Activated CD4-positive, alpha-beta memory T cell treated with anti-CD3 and anti-CD28 coated beads, Interleukin-2, amount 10 ng/mL, durations not matched to agents 7 days and 5 days (primary cell): ENCODE measurements at places on chromosomes 3 and 15. TPM values are rescaled to one million over a fixed set of nuclear protein-coding genes. Genes with fewer than 3 reads are reported as not detected.

DNA sequence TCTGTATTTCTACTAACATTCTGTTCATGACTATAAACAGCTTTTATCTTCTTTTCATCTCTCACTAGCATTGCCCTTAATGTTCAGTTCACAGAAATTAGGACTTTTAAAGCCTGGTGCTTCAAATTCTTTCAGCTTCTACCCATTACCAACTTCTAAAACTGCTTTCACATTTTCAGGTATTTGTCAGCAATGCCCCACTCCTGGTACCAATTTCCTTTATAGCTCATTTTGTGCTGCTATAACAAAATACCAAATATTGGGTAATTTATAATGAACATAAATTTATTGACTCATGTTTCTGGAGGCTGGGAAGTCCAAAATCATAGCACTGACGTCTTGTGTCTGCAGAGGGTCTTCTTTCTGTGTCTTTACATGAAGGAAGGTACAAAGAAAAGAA is 753.1 kb upstream of the CCDC54 start:
- no peak for DNase-seq
- H3K4me3 ChIP-seq = no peak overlapping the region
- H3K4me1 ChIP-seq = no peaks in the 10 kb centered on the region
- H3K36me3 ChIP-seq = peaks cover 3% of the 10 kb centered on the region
- H3K27ac ChIP-seq = no peak overlapping the region

DNA sequence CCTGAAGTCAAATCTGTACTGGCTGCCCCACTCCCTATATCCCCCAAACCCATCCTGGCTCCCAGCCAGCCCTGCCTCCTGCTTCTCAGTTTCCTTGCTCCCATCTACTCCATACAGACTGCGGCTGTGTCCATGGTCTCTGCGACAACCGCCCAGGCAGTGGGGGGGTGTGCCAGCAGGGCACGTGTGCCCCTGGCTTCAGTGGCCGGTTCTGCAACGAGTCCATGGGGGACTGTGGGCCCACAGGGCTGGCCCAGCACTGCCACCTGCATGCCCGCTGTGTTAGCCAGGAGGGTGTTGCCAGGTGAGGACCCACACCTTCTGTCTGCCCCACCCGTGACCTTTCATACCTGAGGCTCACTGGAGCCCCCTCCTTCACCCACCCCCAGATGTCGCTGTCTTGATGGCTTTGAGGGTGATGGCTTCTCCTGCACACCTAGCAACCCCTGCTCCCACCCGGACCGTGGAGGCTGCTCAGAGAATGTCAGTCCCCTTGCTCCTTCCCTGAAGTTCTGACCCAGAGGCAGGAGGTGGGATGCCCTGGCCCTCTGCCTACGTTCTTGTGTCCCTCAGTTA is 14.7 kb downstream of the STAB1 start:
- no peaks in the 10 kb centered on the region for H3K27me3 ChIP-seq
- no peak overlapping the region for H3K27ac ChIP-seq
- H3K4me3 ChIP-seq = no peak overlapping the region
- H3K4me1 ChIP-seq = no peaks in the 10 kb centered on the region
- H3K36me3 ChIP-seq = no peaks in the 10 kb centered on the region

DNA sequence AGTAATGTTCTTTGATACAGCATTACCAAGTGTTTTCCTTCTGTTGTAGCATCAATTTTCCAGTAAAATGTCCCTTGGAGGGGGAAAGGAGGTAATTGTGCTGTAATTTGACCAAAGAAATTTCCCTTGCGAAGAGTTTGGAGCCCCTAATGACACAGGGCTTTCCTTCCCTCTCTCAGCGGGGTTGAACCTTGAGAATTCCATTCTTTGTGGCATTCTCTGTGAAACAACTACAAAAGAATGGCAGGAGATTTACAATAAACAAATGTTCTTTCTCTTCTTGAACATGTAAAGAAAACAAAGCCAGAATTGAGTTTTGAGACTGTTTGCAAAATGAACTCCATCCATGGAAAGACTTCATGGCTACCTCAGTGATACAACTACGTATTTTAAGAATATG is 53.4 kb downstream of the SIDT1 start:
- no peaks in the 10 kb centered on the region for H3K27me3 ChIP-seq
- DNase-seq = no peak
- H3K27ac ChIP-seq = no peak overlapping the region

DNA sequence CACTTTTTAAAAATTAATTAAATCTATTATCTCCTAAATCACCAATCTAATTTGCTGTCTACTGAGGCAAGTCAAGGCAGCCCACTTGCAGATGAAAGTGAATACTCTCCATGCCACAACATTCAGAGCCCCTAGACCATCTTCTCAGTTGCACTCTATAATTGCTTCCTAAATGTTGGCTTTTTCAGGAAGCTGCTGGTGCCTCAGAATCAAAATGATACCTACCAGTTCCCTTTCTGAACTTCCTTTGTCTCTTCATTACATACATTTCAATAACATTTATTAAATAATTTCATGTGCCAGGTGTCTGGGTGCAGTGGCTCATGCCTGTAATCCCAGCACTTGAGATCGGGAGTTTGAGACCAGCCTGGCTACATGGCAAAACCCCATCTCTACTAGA is 124.1 kb downstream of the SERPINI1 start:
- no peaks in the 10 kb centered on the region for H3K4me1 ChIP-seq
- no peaks in the 10 kb centered on the region for H3K27me3 ChIP-seq
- H3K4me3 ChIP-seq = no peak overlapping the region
- DNase-seq = no peak

Gene KY
- total RNA-seq = not detected

Gene PAQR5
- not detected for total RNA-seq

DNA sequence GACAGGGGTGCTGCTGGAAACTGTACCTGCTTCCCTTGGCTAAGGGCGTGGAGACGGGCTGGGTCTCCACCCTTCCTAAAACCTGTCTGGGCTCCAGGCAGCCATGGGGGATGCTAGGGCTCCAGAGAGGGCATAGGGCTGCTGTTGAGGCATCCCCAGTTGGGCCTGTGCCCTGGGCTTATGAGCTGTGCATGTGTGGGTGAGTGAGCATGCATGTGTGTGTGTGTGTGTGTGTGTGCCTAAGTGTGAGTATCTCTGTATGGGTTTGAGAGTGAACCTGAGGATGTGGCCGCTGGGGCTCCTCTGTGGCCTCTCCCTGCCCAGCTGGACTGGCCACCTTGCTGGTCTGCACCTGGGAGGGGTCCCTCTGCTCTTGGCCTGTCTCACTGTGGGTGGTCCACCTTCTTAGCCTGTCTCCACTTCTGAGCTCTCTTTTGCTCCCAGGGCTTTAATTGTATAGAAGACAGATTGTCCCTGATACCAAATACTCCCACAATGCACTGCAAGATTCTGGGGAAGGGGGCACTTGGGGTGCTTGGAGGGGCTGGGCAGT is 11.9 kb upstream of the TMEM115 start:
- DNase-seq = no peak
- H3K27ac ChIP-seq = no peak overlapping the region
- no peak overlapping the region for H3K4me3 ChIP-seq
- no peaks in the 10 kb centered on the region for H3K4me1 ChIP-seq
- no peaks in the 10 kb centered on the region for H3K36me3 ChIP-seq

GRCh38 chr3:146543461-146544001 is 876 bp downstream of the PLSCR1 start:
- H3K4me1 ChIP-seq = peaks cover 72% of the 10 kb centered on the region
- no peak for DNase-seq
- peak overlapping the region; percentile 94 for H3K27ac ChIP-seq
- H3K36me3 ChIP-seq = peaks cover 54% of the 10 kb centered on the region
- no peaks in the 10 kb centered on the region for H3K27me3 ChIP-seq

Gene AAGAB
- 50.4 TPM for total RNA-seq

Gene GOLGA8Q
- total RNA-seq = 2.4 TPM

- no peak overlapping the region for H3K27ac ChIP-seq
- peaks cover 3% of the 10 kb centered on the region for H3K27me3 ChIP-seq
- no peak for DNase-seq
- H3K36me3 ChIP-seq = peaks cover 3% of the 10 kb centered on the region
- H3K4me1 ChIP-seq = peaks cover 11% of the 10 kb centered on the region
- no peak overlapping the region for H3K4me3 ChIP-seq
Measured at GRCh38 chr3:160136421-160136820, 88.8 kb upstream of the C3orf80 start.

DNA sequence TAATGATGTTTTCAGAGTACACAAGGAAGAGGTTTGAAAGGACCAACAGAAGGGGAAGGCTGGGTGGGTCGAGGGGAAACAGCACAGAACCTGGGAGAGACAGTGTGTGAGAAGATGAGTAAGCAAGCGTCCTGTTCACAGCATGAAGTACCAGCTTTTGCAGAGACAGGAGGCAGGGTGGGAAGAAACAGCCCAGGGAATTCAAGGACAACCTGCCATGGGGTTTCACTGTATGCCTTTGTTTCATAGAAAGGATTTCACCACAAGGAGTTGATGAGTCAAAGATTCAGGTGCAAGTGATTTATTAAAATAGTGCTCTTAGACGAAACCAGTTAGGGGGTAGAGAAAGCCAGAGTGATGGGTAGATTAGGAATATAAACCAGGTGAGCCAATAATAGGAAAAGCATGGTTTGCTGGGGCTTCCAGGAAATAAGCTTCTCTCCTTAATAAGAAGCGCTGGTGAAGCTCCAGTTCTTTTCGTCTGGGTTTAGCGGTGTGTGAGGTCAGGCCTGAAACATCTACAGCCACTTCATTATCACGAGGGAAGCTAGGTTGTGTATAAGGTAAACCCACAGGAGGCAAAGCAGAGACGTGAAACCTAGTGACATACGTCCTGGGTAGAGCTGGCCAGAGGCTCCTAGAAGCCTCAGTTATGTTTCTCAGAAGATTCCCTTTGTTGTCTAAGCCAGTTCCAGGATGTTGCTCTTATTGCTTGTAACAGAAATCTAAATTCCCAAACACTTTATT is 3.9 kb downstream of the HHLA2 start:
- DNase-seq = no peak
- peak overlapping the region; percentile 61 for H3K27ac ChIP-seq
- peaks cover 9% of the 10 kb centered on the region for H3K36me3 ChIP-seq
- H3K4me3 ChIP-seq = no peak overlapping the region

DNA sequence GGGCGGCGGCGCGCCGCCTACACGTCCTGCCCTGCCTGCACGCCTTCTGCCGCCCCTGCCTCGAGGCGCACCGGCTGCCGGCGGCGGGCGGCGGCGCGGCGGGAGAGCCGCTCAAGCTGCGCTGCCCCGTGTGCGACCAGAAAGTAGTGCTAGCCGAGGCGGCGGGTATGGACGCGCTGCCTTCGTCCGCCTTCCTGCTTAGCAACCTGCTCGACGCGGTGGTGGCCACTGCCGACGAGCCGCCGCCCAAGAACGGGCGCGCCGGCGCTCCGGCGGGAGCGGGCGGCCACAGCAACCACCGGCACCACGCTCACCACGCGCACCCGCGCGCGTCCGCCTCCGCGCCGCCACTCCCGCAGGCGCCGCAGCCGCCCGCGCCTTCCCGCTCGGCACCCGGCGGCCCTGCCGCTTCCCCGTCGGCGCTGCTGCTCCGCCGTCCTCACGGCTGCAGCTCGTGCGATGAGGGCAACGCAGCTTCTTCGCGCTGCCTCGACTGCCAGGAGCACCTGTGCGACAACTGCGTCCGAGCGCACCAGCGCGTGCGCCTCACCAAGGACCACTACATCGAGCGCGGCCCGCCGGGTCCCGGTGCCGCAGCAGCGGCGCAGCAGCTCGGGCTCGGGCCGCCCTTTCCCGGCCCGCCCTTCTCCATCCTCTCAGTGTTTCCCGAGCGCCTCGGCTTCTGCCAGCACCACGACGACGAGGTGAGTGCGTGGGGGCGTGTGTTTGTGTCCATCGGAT is 602 bp downstream of the TRIM71 start:
- peaks cover 30% of the 10 kb centered on the region for H3K4me1 ChIP-seq
- no peak for DNase-seq
- peaks cover 72% of the 10 kb centered on the region for H3K27me3 ChIP-seq
- H3K27ac ChIP-seq = no peak overlapping the region
- H3K4me3 ChIP-seq = peak overlapping the region; percentile 52

Gene MESP2
- not detected for total RNA-seq

DNA sequence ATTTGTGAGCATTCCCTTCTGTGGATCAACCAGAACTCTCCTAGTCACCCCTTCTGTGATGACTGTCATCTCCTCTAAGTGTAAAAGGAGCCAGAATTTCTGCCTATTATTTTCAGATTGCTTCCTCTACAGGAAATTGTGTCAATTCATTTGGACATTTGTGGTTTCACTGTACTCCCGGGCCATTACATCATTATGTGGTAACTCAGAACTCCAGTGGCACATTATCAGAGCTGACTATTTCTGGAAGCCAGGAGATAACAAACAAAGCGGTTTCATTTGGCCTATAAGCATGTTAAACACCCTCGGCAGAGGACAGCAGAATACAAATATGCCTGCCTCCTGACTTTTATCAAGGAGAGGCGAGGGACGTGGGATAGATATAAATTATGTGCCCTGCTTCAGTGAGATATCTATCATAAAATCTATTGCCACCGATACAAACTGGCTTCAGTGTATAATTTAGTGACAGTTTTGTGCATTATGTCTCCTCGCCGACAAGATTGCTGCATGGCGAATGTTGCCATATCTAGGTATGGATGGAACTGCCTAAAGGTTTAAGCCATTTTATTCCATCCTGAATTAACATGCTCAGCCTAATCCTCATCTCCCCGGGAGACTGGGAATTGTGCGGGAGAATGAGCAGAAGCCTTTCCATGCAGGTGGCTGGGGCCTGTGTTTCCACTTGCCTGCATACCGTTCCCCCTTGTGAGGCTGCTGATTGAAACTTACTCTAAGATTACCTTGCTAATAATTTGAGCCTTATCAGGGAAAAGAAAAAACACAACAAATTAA is 193.4 kb upstream of the SEMA6D start:
- H3K4me1 ChIP-seq = no peaks in the 10 kb centered on the region
- H3K27ac ChIP-seq = no peak overlapping the region
- no peak for DNase-seq

Gene SEMA5B
- total RNA-seq = not detected

GRCh38 chr15:48176112-48176511 is 2.0 kb downstream of the MYEF2 start:
- no peak overlapping the region for H3K4me3 ChIP-seq
- no peak for DNase-seq
- H3K27me3 ChIP-seq = peaks cover 13% of the 10 kb centered on the region
- peaks cover 19% of the 10 kb centered on the region for H3K4me1 ChIP-seq
- H3K36me3 ChIP-seq = peaks cover 2% of the 10 kb centered on the region

DNA sequence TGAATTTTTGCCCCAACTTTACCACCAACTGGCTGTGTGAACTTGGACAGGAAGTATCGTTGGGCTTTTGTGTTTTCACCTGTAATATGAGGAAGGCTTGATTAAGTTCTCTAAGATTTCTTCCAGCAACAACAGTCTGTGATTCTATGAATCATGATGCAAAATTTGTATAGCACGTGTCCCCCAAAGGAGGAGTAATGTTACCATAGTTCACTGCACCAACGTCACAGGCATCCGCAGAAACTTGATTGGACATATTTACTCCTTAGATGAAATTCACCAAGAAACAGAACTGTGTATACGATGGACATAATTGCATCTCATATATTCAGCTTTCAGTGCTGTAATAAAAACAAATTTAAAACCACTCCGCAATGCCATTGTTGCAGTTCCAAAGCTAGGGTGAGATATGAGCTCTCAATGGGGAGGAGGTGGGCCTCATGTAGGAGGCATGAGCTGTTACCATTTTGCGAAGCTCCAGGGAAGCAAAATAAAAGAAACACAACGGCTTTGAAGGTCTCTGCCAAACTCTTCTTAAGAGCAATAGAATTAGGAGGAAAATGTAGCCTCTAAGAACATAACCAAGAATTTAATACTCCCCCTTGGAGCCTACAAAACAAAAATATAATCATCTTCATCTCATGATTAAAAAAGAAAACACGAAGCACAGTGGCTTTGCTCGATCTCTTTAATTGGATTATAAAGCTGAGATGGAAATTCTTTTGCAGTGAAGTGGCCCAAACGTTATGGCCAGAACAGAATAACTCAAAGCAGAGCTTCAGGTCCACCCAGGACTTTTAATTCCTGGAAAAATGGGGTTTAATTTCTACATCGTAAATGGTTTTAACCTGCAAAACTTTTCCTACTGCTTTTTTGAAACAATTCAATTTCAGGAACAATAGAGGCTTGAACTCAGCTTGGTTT is 80.7 kb downstream of the CHST2 start:
- no peak for DNase-seq
- H3K36me3 ChIP-seq = no peaks in the 10 kb centered on the region
- H3K27ac ChIP-seq = no peak overlapping the region
